ENCODE measurements at places on chromosomes 6 and 20.

DNA sequence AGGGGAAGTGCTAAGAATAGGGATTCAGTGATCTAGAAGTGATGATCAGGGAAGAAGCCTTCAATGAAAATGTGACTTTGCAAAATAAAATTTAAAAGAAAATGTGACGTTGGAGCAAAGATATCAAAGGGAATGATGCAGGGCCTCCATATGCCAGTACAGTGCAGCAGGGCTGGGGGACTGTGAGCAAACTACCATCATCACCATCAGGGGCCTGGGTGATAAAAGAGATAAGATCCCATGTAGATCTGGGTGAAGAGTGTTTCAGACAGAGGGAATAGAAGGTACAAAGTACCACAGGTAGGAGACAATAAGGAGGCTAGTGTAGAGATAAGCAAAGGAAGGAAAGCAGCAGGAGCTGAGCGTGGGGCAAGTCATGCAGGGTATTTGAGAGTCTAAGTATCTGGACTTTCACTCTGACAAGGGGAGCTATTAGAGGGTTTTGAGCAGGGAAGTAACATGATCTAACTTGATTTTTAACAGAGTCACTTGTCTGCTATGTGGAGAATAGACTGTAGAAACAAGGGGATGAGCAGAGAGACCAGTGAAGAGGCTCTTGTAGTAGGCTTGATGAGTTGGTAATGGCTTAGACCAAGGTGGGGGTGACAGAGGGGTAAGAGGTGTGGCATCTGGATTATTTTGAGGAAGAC, 295.6 kb downstream of the ZFAND3 start:
- no peak for DNase-seq

GRCh38 chr6:140073456-140073855, 699.0 kb upstream of the CITED2 start:
- no peak for DNase-seq

DNA sequence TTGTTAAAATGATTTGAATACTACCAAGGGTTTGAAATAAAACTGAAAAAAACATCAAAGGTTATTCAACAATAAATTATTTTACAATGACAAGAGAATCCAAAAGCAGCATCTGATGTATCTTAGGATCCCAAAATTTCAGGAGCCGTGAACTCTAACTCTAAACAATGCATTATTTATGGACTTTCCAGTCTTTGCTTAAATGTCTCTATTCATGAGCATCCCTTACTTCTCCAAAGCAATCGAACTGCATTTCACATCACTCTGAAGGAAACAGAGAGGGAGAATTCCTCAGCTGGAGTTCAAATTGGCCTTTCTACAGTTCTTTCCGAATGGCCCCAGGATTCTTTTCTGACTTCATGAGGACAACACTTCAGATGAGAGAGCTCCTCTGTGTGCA, 229.1 kb downstream of the CBLN4 start:
- DNase-seq: no peak

DNA sequence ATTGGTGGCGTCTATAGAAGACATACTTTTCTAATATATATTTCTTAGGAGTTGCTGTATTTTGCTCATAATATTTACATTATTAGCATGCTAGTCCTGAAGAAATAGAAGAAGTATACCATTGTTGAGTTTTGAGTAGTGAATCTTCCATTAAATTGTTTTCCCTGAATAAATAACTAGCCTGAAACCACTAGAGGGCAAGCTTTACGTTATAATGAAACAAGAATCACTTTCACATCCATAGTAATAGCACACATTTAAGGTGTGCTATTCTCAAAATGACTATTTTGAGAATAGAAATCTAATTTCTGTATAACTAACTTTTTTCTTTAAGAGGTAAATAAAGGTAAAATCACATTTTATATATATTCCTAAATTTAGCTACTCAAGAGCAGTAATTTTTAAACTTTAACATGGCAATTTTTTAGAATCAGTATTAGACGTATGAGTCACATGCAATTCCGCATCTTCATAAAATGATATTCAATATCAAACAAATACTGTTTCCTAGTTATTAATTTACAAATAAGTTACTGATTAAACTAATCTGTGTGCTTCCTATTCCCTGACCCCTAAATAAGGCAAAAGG, 213.2 kb upstream of the MANEA start:
- DNase-seq: no peak

GRCh38 chr6:138410972-138411880, 7.2 kb downstream of the HEBP2 start:
- DNase-seq: no peak

DNA sequence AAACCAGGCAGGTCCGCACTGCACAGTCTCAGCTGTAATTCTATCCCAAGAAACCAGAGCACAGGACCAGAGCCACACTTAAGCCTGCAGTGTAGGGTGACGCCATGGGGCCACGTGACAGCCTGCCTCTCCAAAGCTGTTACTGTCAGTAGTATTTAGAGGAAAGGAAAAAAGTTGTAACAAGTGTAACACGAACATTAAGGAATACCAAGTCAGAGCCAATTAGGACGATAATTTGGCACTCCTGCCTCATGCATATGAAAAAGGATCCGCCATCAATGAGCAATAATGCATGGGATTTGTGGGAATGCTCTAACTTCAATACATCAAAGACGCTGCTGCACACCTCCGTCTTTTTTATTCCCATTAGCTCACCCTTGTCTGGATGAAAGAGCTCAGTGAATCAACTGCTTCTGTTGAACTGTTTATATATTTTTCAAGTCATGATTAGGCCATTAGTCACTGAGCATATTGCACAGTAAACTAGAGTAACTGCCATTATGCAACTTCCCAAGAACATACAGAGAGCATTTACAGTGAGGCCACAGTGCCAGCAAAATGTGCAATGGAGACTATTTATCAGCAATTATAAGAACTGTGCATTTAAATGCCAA, 79.9 kb downstream of the ATXN1 start:
- no peak for DNase-seq

- DNase-seq: no peak
These were observed 43.3 kb downstream of the SLC13A3 start for GRCh38 chr20:46607849-46608497.

- no peak for DNase-seq
These were observed 26.8 kb downstream of the METTL24 start for GRCh38 chr6:110331390-110331789.

GRCh38 chr6:170021579-170021978, 269.3 kb downstream of the DLL1 start:
- DNase-seq: no peak

DNA sequence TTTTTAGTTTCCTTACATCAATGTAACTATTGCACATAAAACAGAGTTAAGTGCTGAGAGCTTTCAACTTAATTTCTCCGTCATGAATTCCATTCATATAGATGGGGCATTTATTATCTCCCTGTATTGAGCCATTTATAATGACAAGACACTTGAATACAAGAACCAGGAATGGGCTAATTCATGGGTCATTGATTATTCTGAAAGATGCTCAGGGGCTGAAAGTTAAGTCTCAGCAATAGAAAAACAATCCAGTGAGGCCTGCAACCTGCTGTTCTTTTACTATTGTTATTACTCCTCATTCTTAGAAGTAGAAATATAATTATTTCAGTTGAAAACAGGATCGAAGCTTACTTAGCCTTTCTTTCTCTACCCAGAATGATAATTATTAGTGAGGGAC, 307.7 kb downstream of the MMUT start:
- no peak for DNase-seq

- no peak for DNase-seq
These were observed 87.8 kb downstream of the CENPW start for GRCh38 chr6:126427713-126428112.

DNA sequence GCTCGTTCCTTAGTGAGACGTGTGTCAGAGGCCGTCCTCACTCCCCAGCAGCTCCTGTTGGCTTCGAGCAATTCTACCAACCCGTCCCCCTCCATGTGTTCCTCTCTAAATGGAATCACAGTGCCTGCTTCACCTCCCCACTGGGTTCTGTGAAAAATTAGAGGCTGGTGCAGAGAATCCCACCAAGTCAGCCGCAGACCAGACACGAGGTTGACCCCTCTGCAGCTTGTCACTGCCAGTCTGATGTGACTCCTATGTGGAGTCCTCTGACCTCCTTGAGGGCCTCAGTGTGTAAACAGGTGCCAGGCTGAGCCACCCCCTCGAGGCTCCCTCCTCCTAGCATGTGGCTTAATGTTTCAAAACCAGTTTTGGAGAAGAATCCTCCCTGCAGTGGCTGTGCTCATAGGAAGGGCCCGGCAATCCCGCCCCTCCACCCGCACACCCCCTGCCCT, 12.6 kb upstream of the IRF4 start:
- DNase-seq: no peak

- no peak for DNase-seq
These were observed 109.0 kb downstream of the TNFRSF21 start for GRCh38 chr6:47200536-47201334.

DNA sequence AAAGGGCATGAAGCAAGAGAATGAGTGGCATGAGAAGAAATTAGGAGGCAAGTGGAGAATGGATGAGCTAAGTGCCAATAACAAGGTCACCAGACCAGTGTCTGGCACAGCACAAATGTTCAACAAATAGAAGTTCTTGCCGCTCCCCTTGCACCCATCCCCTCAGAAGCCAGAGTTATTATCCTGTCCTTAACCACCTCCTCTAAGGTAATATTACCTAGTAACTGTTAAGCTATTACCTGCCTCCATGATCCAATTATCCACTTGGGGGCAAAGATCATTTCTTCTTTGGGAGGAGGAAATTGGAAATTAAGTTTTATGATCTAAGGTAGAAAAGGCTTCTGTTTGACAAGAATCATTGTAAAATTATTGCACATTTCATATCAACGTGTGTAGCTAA, 133.8 kb downstream of the FOXA2 start:
- DNase-seq: no peak

GRCh38 chr6:163466839-163467390, 52.4 kb downstream of the QKI start:
- no peak for DNase-seq

DNA sequence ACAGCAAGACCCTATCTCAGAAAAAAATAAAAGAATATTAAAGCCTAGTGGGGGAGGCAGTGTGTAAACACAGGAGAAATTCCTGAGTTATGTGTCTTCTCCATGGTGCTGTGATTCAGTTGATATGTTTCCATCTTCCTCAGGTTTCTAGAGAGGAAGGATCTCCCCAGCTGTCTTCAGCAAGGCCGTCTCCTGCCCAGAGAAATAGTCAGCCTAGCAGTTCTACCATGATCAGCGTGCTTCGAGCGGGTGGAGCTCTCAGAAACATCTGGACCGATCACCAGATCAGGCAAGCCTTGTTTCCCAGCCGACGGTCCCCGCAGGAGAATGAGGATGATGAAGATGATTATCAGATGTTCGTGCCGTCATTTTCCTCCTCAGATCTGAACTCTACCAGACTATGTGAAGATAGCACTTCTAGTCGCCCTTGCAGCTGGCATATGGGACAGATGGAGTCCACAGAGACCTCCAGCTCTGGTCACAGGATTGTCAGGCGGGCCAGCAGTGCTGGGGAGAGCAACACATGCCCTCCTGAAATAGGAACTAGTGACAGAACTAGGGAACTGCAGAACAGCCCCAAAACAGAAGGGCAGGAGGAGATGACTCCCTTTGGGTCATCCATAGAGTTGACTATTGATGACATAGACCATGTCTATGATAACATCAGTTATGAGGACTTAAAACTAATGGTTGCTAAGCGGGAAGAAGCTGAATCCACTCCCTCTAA, 34.9 kb upstream of the MTHFD1L start:
- no peak for DNase-seq

GRCh38 chr20:51409192-51409880, 133.2 kb downstream of the NFATC2 start:
- DNase-seq: no peak

GRCh38 chr20:13325033-13325432, 104.0 kb downstream of the ISM1 start:
- DNase-seq: no peak

GRCh38 chr20:38406476-38406875, 28.7 kb downstream of the SNHG17 start:
- no peak for DNase-seq

DNA sequence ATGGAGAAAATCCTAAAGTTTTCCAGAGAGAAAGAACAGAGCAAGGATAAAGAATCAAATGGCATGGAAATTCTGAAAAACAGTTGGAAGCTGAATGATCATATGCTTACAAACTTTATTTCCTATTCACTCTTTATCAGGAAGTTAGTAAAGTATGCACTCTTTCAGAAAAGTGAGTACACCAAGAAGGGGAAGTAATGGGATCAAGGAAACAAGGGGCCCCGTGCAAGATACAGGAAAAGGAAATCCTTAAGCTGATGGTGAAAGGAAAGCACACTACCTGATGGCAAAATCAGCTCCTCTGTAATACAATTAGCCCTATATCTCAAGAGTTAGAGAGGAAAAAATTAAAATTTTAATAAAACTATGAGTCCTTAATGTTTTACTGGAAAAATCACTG, 14.0 kb downstream of the CALHM6 start:
- DNase-seq: no peak

- no peak for DNase-seq
These were observed 96.8 kb upstream of the THEMIS start for GRCh38 chr6:127997496-127998164.

GRCh38 chr6:63597141-63598048, 25.1 kb downstream of the LOC128125822 start:
- DNase-seq: no peak

Measured in T-helper 1 cell (primary cell).